Neuronal stem cell (in vitro differentiated cells): ENCODE measurements at places on chromosomes 6 and 20.
A peak's percentile ranks its signal among the peaks of the same experiment; 100 is the strongest.

GRCh38 chr6:13077117-13077516, 251.2 kb downstream of the TBC1D7 start:
- DNase-seq: no peak

DNA sequence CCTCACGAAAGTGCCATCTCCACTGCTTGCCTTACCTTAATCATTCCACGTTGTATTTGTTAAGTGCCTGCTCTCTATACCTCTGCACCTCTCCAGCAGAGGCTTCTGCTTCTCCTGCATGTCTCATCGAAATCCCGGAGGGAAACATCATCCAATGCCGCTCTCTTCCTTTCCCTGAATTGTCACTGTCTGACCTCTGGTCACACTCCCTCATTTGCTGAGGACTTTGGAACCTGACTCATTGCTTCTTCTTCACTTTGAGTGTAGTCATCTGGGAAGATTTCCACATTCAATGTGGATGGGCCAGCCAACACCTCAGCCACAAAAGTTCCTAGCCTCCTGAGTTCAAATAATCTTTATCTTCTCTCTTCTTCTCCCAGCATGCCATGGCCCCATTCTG, 78.9 kb upstream of the BEND6 start:
- DNase-seq: no peak

GRCh38 chr6:89985751-89986493, 91.7 kb downstream of the GJA10 start:
- DNase-seq: peak; percentile 38

DNA sequence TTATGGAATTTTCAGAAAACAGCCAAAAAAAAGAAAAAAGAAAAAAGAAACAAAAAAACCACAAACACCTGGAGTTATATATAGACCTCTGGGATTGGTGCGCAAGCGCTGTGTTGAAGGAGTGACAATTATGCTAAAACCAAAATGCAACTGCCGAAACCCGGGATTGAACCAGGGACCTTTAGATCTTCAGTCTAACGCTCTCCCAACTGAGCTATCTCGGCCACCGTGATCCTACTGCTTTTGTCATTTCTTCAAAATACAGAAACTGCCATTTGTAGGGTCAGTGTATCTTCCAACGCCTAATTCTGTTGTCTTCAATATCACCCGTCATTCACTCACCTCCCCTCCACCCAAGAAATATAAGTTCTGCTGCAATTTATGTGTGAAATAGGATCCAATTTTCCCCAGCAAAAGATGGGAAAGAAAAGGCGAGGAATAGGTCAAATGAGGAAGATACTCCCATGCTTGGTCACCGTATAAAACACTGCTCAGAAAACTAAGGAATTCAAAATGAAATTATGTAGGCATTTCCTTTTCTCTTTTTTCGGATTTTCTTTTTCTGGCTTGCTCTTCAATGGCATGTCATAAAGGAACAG, 116.0 kb downstream of the TRIM27 start:
- DNase-seq: no peak

GRCh38 chr20:33681288-33681687, 4.9 kb downstream of the E2F1 start:
- DNase-seq: no peak

- no peak for DNase-seq
Measured at GRCh38 chr6:132907914-132908313, 93.5 kb downstream of the RPS12 start.

GRCh38 chr6:144566868-144567615, 281.9 kb downstream of the UTRN start:
- no peak for DNase-seq

DNA sequence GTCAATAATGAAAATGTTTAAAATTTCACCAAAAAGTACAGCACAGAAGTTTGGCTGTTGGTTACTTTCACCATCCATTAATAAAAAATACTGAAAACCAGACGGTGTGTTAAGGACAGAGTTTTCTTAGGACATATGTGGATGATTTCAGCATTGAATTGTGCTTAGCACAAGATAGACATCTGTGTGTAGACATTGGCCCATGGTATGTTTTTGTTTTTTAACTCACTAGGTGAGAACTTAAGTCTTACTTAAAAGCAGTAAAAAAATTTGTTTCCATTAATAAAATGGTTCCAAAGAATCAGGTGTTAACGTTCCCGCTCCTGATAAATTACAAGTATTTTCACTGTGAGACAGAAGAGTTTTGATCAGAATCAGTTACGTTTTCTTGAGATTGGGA, 4.2 kb downstream of the TBPL1 start:
- no peak for DNase-seq

- no peak for DNase-seq
Measured at GRCh38 chr20:32325706-32326503, 32.2 kb upstream of the ASXL1 start.

DNA sequence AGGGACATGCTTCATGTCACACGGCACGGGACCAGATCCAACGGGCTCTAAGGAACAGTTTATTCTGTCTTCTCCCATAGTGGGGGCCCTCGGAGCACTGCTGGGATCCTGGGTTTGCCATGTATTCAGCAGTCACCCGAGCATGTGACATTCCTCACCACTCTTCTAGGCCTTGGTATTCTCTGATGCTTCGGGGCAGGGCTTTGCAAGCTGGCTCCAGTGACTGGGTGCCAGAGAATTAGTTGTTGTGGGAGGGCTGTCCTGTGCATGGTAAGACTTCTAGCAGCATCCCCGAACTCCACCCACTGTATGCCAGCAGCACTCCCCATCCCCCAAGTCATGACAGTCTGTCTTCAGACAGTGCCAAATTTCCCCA, 5.4 kb downstream of the CCN5 start:
- no peak for DNase-seq

GRCh38 chr20:829551-829950, 4.0 kb upstream of the FAM110A start:
- no peak for DNase-seq

- no peak for DNase-seq
Measured at GRCh38 chr6:72740135-72740534, 118.3 kb downstream of the KCNQ5 start.

DNA sequence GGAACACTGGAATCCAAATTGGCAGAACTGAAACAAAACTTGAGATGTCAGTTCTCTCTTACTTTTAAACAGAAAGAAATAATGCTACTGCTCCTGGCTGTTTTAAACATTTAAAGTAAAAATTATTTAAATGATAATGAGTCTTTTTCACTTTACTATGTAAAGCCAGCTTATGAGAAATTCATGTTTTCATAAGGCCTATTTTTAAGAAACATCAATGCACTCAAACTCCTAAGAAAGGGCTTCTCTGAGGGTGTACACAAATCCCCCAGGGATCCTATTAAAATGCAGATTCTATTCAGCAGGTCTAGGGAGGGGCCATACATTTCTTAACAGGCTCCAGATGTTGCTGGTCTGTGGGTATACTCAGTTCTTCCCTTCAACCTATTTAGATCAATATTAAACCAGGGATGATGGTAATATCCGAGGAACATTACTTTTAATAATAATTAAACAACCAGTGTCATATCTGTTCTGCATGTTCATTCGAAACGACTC, 2.3 kb downstream of the FERMT1 start:
- no peak for DNase-seq

DNA sequence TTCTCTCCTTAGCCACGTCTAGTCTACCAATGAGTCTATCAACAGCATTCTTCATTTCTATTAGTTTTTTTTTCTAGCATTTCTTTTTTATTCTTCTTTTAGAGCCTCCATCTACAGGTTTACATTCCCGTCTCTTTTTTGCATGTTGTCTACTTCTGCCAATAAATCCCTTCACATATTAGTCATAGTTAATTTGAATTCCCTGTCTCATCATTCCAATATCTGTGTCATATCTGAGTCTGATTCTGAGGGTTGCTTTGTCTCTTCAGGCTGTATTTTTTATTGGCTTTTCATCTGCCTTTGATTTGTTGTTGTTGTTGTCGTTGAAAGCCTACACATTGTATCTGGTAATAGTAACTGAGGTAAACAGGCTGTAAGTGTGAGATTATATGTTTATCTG, 104.6 kb downstream of the HMGCLL1 start:
- DNase-seq: no peak

- no peak for DNase-seq
Measured at GRCh38 chr6:24899997-24900325, 35.8 kb downstream of the RIPOR2 start.

DNA sequence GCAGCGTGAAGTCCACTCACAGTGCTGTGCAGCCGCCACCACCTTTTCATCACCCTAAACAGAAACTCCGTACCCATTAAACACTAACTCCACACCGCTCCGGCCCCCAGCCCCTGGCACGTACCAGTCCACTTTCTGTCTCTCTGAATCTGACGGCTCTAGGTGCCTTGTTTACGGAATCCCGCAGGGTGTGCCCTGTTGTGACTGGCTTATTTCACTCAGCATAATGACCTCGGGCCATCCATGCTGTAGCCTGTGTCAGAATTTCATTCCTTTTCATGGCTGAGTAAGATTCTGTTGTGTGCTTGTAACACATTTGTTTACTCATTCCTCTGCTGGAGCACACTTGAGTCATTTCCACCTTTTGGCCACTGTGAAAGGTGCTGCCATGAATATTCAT, 18.0 kb downstream of the TCFL5 start:
- no peak for DNase-seq

GRCh38 chr6:169252505-169253189, 999 bp downstream of the THBS2 start:
- DNase-seq: peak; percentile 17

- DNase-seq: no peak
Measured at GRCh38 chr6:158040051-158040803, 58.6 kb downstream of the SYNJ2 start.

GRCh38 chr6:152338335-152339125, 298.6 kb downstream of the SYNE1 start:
- DNase-seq: peak; percentile 14

- no peak for DNase-seq
Measured at GRCh38 chr6:87972279-87972678, 75.4 kb upstream of the SPACA1 start.

DNA sequence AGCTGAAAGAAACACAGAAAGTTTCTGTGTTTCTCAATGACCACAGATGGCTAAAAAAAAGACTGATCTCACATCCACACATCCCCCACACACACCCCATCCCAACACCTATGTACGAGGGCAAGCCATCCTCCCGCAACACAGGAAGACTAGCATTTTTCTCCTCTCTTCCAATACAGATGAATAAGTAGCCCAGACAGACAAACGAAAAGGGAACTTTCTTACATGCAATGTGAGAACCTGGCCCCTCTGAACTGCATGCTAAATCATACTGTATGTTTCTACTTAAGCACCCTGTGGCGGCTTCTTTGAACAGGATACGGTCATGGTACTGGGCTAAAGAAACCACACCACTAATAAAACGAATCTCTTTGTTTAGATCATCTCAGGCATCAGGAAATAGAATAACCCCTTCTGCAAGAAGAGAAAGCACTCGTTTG, 116.2 kb downstream of the GMDS start:
- no peak for DNase-seq

GRCh38 chr20:55934146-55934545, 71.2 kb downstream of the CBLN4 start:
- no peak for DNase-seq

GRCh38 chr6:44126320-44127149, 717 bp downstream of the MRPL14 start:
- peak; percentile 49 for DNase-seq

DNA sequence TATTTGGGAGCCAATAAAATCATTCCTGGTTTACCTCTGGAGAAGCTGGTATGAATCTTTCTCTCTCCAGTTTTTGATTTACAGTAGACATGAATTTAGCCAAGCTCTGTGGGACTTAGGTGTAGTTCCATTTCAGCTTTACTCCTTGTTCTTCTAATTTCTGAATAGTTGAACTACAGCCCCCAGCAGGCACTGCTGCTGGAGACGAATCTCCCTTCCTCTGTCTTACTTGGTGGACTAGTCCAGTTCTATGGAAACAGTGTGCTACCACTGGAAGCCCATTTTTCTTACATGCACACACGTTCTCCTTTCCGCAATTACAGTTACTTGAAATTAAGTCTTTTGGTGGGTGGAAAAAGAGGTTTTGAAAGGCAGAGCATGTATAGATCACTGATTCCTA, 42.3 kb downstream of the RALGAPB start:
- DNase-seq: no peak

DNA sequence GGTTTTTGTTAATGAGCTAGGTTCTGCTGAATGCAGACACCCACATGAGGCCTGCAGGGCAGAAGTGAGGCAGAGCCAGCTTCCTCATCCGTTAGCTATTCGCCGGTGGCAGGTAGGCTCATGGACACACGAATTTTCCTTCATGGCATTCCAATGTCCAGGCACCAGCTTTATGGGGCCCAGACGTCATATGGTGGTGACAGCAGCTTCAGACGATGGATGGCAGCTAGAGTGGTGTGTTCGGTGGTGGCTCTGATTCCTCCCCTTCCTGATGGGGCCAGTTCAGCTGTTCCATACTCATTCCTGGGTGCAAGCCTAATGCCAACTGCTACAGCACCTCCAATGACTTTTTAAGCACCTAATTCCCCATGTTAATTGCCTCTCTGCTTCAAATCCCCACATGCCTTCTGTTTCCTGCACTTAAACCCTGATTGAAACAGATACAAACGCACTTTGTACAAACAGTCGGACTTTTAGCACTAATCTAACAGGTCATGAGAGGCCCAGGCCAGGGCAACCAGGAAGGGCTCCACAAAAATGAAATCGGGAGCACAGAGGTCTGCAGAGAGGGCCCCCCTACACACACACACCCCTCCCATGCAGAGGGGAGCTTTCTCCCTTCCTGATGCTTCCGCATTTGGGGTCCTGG, 35.7 kb upstream of the MLN start:
- DNase-seq: no peak

- peak; percentile 32 for DNase-seq
Measured at GRCh38 chr20:63177785-63178445, 38.0 kb downstream of the YTHDF1 start.

DNA sequence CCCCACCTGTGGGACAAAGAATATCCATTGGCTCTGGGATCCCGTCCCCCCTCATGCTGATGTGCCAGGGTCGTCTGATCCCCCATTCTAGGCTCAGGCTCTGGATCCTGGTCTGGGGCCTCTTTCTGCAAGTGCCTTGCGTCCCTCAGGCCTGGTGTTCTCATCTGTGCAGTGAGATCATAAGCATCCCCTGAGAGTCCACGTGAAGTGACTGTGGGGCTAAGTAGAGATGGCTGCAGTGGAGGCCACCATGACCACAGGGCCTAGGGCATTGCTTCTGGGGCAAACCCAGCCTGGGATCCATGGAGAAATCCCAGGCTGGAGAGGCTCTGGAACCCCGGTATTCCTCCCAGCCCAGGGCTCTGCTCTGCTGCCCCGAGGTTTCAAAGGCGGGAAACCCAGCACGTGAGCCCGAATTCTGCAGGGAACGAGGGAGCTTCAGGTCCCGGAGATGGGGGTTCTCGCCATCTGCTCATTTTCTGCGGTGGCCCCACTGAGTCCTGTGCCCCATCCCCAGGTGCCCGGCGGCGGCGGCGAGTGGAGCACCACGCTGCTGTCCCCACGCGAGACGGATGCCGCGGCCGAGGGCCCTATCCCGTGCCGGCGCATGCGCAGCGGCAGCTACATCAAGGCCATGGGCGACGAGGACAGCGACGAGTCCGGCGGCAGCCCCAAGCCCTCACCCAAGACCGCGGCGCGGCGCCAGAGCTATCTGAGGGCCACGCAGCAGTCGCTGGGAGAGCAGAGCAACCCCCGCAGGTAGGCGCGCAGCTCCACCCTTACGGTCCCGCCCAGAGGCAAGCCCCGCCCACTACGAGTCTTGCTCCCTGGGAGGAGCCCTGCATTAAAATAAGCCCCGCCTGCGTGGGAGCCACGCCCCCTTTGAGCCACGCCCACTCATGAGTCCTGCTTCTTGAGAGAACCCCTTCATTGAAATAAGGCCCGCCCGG, 105.5 kb upstream of the MYL9 start:
- DNase-seq: peak; percentile 33

GRCh38 chr6:150413781-150414281, 45.0 kb downstream of the IYD start:
- no peak for DNase-seq

GRCh38 chr20:18805881-18806280, 7.7 kb upstream of the SCP2D1 start:
- no peak for DNase-seq
